ENCODE measurements at places on chromosomes 6 and 20.

- DNase-seq, result peak; percentile 64
Observed at GRCh38 chr6:124962639-124963415, 590 bp downstream of the RNF217 start.

- DNase-seq, result no peak
Observed at GRCh38 chr20:9515741-9516233, 1.4 kb downstream of the LAMP5 start.

DNA sequence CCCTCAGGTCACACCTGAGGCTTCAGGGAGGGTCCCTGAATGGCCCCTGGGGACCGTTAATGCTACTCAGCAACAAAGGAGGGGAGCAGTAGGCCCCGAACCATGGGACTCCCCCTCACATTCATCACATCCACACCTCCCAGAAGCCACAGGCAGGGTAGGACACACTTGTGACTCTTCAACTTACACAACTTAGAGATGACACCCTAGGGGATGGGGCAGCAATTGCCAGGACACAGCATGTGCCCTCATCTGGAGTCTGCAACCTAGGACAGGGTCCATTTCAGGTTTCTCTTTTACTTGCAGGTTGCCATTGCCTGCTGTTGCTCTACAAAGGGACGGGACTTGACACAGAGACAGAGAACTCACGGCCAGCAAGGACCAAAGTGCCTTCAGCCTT lies 770 bp downstream of the ULBP3 start:
- no peak for DNase-seq

GRCh38 chr20:47914792-47915191 lies 129.5 kb upstream of the SULF2 start:
- peak; percentile 47 for DNase-seq

DNA sequence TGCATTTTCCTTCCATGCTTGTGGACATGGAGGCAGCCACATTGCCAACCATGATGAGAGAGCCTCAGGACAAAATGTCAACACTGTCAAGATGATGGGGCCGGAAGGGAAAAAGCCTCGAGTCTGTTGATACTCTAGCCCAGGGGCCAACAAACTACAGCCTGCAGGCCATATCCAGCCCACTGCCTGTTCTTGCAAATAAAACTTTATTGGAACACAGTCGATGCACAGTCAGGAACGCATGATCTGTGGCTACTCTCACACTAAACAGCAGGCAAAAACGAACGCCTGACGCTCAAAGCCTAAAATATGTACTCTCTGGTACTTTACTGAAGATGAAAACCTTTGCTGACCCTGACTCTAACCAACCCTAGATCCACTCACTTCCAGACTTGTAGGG lies 72.3 kb downstream of the BMP7 start:
- no peak for DNase-seq

- no peak for DNase-seq
Observed at GRCh38 chr6:129954749-129955431, 63.5 kb upstream of the L3MBTL3 start.

- DNase-seq, result no peak
Observed at GRCh38 chr6:89589297-89590025, 49.1 kb downstream of the LYRM2 start.

DNA sequence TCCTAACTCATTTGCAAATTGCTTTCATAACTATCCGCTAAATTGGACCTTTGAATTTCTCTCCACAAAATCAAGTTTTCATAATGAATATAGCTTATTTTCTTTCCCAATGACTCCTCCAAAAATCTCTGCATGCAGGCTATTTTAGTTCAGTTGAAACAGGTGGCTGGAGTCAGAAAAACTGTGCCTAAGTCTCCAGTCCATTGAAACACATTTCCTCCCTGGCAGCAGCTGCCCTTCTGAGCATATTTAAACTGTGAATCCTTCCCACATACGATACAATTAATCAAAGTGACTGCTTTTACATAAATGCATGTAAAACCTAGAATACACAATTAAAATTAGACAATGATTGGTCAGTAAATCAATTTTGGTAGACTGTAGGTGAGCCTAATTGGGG lies 344.6 kb upstream of the MARCKS start:
- DNase-seq, result peak; percentile 32

GRCh38 chr6:158174514-158174913 lies 6.4 kb downstream of the GTF2H5 start:
- DNase-seq, result peak; percentile 81

- DNase-seq, result no peak
Observed at GRCh38 chr6:38502423-38502822, 137.3 kb downstream of the BTBD9 start.

GRCh38 chr6:15462717-15463525 lies 199.9 kb downstream of the DTNBP1 start:
- DNase-seq, result peak; percentile 73

DNA sequence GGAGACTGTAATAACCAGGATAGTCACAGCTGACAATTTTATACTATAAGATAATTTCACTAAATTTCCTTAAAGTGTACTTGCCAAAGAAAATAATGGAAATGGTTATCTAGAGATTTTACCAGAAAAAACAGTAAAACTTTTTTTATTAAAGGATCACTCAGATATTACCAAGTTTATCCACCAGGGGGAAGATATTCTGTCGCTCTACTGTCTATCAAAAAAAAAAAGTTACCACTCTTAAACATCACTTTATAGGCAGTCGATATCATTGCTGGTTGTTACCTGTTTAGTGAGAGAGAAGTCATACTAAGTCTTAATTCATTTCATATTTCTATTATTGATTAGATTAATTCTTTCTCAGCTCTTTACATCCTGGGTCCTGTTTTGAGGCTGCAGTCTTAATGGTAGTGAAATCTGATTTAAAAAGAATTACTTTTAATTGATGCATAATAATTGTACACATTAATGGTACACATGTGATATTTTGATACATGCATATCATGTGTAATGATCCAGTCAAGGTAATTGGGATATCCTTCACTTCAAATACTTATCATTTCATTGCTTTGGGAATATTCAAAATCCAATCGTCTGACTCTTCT lies 18.9 kb downstream of the L3MBTL3 start:
- DNase-seq, result no peak

- DNase-seq, result no peak
Observed at GRCh38 chr6:169787797-169788196, 36.4 kb downstream of the ERMARD start.

- no peak for DNase-seq
Observed at GRCh38 chr20:50415021-50415515, 95.1 kb upstream of the PTPN1 start.

- no peak for DNase-seq
Observed at GRCh38 chr6:10363911-10364310, 51.0 kb downstream of the TFAP2A start.

DNA sequence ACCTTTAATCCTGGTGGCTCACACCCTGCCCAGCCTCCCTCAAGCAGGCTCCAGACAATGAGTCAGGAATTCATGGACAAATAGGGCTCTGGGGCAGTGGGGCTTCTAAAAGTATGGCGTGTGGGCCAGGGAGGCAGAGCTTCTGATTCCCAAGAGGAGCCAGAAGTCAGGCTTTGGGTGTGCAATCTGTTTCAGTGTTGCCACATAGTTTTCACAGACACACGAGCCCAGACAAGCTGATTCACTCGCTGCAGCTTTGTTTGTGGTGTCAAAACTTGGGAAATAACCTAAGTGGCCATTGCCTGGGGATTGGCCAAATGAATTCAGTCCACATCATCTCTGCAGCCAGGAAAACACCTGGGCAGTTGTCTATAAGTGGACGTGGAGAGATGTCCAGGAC lies 9.2 kb downstream of the PEDS1 start:
- no peak for DNase-seq

GRCh38 chr6:15941168-15941567 lies 187.7 kb upstream of the MYLIP start:
- no peak for DNase-seq

DNA sequence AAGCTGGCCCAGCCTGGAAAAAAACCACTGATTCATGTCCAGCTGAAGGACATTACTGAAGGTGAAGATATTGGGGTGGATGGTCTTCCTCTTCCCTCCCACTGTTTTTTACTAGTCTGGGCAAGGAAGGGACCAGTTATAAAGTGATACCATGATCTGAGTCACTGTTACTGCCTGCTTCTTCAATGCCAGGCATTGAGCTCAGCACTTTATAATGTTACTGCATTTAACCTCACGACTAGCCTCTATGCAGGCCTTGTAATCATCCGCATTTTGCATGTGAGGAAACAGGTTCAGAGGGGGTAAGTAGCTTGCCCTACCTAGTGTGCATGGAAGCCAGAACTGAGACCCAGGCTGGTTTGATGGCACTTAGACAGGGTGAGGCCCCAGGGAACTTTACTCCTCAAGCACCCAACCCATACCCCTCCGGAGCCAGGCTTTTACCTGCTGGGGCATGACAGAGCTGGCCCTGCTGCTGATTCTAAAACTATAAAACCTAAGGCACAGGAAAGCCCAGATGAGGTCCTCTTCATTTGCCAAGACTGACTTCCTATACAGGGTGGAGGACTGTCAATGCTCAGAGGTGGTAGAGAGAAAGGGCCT lies 11.0 kb upstream of the KCNK5 start:
- no peak for DNase-seq

GRCh38 chr6:168126566-168127383 lies 47.8 kb upstream of the FRMD1 start:
- DNase-seq, result no peak

- DNase-seq, result no peak
Observed at GRCh38 chr20:58762120-58762519, 69.5 kb downstream of the NPEPL1 start.

GRCh38 chr6:123594776-123595175 lies 42.0 kb downstream of the TRDN start:
- DNase-seq, result no peak

- no peak for DNase-seq
Observed at GRCh38 chr6:21753241-21754108, 159.9 kb downstream of the SOX4 start.

DNA sequence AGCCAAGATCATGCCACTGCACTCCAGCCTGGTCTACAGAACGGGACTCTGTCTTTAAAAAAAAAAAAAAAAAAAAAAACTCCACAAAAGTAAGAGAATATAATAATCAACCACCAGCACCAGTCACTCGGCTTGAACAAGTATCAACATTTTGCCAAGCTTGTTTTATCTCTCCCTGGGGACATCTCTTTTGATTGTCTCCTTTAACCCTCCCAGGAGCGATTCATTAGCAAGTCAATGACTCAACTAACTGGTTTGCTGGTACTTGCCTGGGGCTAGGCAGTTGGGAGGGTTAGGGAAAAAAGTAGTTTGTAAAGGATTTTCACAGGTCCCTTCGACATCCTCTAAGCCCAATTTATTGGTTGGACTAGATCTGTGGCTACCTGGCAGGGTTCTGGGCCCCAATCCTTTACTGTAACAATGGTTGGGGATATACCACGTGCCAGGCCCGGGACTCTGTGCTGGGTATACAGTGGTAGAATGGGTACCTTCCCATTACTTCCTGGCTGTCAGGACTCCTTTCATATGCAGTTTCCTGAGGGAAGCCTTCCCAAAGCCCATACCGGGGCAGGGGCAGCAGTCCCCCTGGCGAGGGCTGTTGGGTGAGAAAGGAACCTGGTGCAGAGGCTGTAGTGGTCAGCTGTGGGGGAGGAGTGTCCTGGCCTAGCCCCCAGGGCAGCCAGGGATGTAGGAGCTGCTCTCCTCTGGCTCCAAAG lies 12.2 kb downstream of the TGIF2 start:
- no peak for DNase-seq

DNA sequence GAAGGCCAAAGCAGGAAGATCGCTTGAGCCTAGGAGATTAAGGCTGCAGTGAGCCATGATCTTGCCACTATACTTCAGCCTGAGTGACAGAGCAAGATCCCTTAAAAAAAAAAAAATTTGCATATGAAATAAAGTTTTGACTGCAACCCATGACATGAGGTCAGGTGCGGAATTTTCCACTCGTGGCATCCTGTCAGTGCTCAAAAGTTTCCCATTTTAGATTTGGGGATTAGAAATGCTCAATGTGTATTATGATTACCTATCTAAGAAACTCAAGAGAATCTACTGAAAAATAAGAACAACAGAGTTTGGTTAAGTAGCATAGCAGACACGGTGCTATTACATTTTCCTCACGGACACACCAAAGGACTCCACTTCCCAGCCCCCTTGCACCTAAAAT lies 11.7 kb downstream of the SLC23A2 start:
- no peak for DNase-seq

GRCh38 chr6:148182378-148182777 lies 160.3 kb upstream of the SASH1 start:
- no peak for DNase-seq

- no peak for DNase-seq
Observed at GRCh38 chr6:105873799-105874198, 212.3 kb upstream of the PRDM1 start.

GRCh38 chr20:37356387-37356786 lies 10.4 kb downstream of the SRC start:
- no peak for DNase-seq

- DNase-seq, result no peak
Observed at GRCh38 chr6:151254451-151255081, 14.8 kb downstream of the AKAP12 start.

DNA sequence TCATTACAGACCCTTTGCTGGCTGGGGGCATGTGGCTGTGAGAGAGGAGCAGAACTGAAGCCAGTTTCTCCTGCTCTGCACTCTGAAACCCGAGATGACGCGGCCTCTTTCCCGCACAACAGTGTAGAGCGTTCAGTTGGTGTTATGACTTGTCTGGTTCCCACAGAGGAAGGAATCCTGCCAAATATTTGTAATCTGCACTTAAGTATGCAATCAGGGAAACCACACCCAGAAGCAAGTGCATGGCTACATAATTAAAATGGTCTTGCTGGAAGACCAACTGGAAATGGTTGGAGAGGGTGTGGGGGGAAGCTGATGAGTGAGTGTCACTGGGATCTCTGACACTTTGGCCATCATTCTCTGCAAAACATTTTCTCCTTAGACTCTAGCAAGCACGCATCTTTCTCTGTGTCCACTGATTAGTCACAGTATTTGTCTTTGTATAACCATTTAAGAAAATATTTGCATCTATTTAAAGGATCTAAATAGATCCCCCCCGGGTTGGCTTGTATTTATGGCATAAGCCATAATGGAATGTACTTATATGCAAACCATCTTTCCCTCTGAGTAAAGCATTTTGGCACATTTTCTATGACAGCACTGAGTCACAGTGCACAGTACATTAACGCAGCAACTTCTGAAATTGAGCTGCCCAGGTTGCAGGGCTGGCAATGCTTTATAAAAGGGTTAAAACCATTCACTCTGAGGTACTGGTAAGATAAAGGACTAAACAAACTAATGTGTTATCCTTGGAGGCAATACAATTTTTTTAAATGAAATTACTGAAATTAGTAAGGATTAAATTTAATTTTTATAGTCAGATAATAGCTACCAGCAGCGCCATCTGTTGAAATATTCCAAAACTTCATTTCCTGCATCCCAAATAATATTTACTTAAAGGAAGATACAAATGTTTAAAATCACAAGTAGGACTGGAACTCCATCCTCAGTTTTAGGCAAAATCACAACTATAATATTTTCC lies 76.7 kb downstream of the FOXC1 start:
- DNase-seq, result peak; percentile 80

GRCh38 chr6:783966-784735 lies 91.2 kb upstream of the EXOC2 start:
- no peak for DNase-seq

- DNase-seq, result peak; percentile 69
Observed at GRCh38 chr6:41182069-41183034, 18.6 kb downstream of the TREML2 start.

- peak; percentile 62 for DNase-seq
Observed at GRCh38 chr6:122363769-122364483, 35.5 kb upstream of the HSF2 start.

All from muscle of leg (tissue), 16 donors.